Foreskin melanocyte (primary cell): ENCODE measurements at places on chromosomes 6 and 20.

DNA sequence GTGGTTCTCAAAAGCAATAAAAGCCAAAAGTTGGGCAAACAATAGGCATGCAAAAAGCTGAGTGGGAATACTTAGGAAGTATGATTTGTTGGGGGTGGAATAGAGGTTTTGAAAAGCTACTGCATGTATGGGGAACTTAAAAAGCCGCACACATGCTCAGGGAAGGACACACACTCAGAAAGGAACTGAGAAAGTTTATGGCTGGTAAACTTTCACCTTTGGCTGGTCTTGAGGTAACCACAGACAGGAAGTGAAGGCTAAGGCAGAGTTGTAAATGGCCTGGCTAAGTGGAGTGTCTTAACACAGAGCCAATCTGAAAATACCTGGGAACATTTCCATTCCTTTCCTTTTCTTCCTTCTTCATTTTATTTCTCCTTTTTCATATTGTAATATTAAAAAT lies 134.5 kb upstream of the EXOC2 start:
- DNase-seq: no peak

DNA sequence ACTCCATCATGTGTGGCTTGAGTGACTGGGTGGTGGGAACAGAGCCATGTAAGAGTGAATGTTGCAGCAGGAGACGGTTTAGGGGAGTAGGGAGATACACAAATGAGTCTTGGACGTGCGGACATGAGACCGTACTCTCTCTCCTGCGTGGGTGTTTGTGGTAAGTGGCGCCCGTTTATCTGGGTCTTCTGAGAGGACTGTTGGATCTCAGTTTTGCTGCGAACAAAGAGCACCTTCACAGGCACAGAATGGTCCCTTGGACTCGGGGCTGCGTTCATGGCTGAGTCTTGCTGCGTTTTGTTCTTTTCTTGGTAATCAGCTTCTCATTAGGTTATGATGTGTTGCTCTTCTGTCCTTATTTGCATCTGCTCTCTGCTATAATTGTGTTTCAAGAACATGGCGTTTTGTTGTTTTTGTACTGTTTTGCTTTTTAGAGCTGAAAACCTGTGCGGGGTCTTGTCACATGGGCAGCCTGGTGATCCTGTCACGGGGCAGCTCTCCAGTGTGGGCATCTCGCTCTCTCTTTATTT lies 28.5 kb downstream of the STK35 start:
- no peak for DNase-seq

DNA sequence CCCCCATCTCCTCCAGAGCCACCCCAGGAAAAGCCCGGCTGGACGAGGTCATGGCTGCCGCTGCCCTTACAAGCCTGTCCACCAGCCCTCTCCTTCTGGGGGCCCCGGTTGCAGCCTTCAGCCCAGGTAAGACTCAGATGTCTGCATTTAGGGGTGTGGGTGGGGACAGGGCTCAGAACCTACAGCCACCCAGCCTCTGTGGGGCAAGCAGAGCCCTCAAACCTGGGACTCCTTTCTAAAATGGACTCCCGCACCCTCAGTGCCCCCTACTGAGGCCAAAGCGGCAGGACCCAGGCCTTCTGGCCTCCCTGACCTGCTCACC lies 1.7 kb downstream of the SLC2A4RG start:
- DNase-seq: no peak

DNA sequence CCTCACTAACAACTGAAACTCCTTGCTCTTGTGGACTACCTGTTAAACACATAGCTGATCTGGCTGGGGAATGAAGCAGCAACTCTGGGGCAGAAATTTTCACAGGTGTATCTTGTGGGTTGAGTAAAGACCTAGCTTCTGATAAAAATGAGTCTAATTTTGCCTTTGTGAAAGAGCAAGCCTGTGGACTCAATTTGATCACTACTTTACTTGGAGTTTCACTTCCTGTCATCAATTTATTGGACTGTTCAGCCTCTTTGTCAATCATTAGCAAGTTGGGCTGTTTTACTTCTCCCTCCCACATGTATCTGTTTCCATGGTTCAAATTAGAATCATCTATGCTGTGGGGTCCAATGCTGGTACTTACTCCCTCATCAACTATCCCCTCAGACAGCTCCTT lies 29.6 kb upstream of the CRIP3 start:
- no peak for DNase-seq

- no peak for DNase-seq
Measured at GRCh38 chr6:53811746-53812145, 16.9 kb downstream of the LRRC1 start.
